ENCODE measurements at places on chromosomes 11 and 22.

GRCh38 chr22:25488244-25489020 is 76.0 kb upstream of the GRK3 start:
- DNase-seq: peak; percentile 71

GRCh38 chr11:35330931-35331330 is 88.4 kb downstream of the SLC1A2 start:
- DNase-seq: no peak

- DNase-seq: no peak
Observed at GRCh38 chr11:10076458-10077141, 217.4 kb downstream of the SBF2 start.

DNA sequence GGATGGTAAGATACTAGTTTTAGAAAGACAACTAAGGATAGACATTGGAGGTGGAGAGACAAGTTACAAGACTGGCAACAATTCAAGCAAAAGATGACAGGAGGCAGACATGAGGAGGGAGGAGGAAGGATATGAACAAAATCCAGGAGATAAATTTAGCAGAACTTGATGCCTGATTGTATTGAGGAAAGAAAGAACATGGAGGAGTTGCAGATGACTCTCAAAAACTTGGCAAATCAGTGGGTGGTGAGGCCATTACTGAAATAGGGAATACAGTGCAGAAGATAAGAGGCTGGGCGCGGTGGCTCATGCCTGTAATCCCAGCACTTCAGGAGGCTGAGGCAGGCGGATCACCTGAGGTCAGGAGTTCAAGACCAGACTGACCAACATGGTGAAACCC is 2.7 kb upstream of the UPB1 start:
- DNase-seq: no peak

DNA sequence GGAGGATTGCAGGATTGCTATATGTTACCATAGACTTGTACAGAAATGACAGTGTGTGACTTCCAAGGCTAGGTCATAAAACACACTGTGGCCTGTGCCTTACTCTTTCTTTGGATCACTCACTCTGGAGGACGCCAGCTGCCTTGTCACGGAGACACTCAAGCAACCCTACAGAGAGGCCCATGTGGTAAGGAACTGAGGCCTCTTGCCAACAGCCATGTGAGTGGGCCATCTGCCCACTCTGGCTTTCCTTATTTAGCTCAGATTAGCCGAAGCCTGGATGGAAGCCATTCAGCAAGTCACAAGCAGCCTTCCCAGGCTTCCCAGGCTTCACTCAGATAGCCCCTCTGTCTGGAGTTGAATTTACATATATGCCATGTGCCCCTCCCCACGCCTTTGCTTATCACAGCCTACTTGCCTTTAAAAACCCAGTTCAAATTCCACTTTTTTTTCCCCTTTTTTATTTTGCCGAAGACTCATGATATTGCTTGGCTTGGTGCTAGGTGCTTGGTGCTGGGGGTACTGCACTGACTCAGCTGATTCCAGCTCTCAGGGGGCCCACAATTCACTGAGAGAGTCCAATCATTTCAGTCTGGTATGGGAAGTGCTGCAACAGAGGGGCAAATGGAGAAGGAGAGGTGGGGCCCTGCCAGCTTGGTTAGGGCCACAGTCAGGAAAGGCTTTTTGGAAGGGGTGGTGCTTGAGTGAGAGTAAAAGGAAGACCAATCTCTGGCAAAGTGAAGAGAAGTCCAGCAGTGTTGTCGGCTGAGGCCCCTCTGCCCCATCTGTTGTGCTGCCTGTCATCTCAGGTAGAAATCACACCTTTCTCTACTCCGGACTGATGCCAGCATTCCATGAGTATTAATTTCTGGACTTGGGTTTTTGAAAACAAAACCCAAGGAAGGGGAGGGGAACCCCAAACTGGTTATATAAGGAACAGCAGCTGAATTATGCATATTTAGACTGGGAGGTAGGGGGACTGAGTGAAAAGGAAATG is 14.5 kb upstream of the P4HA3 start:
- peak; percentile 35 for DNase-seq

DNA sequence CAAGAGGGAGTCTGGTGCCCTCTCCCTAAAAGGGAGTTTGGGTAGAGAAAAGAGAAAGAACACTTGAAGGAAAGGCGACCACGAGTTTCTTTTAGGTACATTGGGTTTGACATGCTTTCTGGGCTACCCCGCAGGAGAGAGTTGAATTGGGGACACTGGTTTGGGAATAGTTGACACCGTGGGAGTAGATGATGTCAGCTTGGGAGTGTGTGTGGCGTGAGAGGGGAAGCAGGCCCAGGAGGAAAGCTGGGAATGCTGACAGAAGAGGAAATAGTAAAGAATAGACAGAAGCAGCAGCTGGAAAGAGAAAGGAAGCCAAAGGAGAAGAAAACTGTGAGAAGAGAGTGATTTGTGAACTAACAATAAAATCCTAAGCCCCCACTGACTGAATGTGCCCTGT is 442.9 kb downstream of the DYNC2H1 start:
- no peak for DNase-seq

- DNase-seq: no peak
Observed at GRCh38 chr11:86143087-86144030, 74.5 kb upstream of the PICALM start.

GRCh38 chr11:130434521-130435223 is 6.3 kb upstream of the ADAMTS8 start:
- peak; percentile 84 for DNase-seq

DNA sequence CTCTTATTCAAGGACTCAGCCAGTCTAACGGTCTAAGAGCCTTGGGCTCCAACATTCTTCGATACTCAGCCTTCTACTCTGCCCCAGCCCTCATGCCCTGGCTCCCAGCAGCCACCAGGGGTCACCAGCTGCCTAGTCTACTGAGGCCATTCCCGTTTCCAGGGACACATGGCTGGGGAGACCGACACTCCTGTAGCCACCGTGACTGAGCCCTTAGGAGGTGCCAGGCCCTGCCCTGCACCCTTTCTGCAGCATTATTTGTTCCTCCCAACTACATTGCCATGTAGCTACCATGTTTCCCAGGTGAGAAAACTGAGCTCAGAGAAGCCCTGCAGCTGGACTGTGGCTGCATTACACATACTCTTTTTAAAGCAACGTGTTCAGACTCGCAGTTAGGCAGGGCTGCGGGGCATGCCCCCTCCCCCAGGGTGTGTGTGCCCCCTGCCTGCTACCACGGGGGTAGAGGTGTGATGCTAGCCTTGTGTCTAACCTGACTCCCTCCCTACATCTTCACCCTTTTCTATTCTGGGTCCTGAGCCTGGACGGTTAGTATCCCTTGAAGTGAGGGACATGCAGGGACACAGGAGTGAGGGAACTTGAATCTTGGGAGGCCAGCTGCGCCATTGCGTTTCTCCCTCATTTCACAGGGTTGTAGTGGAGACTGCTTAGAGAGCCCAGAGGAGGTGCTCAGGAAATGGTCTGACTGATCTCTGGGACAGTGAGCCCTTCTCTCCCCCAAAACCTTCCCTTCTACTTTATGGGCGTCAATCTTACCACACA is 17.5 kb downstream of the ATG16L2 start:
- DNase-seq: peak; percentile 82

DNA sequence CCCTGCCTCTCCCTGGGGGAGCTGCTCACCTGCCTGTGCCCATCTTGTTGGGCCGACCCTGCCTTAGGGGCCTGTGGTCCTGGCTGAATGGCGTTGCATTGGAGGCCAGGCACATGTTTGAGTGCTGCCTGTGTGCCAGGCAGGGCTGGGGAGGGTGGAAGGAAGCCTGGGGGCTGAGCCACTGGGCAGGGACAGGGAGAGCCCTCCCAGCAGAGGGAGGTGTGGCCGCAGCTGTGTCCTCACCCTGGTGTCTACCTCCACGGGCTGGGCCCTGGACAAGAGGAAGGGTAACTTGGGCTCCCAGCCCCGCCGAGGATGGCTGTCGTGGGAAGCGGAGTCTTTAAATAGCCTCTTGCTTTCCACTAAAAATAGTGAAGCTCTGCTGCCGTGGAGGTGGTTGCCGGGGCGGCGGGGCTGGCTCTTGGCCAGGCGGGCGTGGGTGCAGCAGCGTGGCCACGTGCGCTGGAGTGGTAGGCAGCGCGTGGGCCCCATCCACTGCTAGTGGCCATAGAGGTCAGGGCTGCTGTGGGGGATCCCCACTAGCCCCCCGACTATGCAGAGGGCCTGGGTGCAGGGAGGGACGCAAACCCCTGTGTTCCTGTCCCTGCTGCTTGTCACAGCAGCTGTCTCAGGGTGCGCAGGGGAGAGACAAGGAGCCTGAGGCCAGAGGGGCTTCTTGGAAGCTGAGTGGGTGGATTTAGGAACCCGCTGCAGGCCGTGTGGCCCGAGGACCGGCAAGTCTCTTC is 6.2 kb downstream of the ZDHHC8 start:
- DNase-seq: no peak

GRCh38 chr11:121437018-121437685 is 15.0 kb upstream of the SORL1 start:
- no peak for DNase-seq

GRCh38 chr11:1167751-1168231 is 10.0 kb downstream of the MUC5AC start:
- no peak for DNase-seq

GRCh38 chr22:19763458-19764298 is 3.1 kb downstream of the TBX1 start:
- no peak for DNase-seq

- no peak for DNase-seq
Observed at GRCh38 chr11:105162506-105162905, 22.9 kb upstream of the CARD18 start.

GRCh38 chr11:100612766-100613165 is 74.3 kb upstream of the ARHGAP42 start:
- DNase-seq: no peak

- DNase-seq: peak; percentile 44
Observed at GRCh38 chr11:38460896-38461295, 1862.9 kb upstream of the RAG2 start.

GRCh38 chr11:15670520-15671070 is 555.9 kb downstream of the INSC start:
- peak; percentile 51 for DNase-seq

DNA sequence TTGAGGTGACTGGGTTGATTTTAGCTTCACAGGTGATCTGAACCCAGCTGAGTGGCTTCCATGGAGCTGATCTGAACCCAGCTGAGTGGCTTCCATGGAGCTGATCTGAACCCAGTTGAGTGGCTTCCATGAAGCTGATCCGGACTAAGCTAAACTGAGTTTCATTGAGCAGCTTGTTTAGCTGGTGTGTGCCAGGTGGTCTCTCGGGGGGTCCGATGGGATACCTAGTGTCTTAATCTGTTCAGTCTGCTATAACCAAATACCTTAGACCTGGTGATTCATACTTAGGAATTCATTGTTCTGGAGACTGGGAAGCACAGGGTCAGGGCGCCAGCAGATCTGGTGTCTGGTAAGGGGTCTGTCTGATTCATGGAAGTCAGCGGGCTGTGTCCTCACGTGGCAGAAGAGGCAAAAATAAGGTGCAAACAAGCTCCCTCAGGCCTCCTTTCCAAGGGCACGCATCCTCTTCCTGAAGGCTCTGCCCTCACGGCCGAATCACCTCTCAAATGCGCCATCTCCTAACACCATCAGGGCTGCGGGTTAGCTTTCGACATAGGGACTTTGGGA is 52.5 kb upstream of the KCNQ1OT1 start:
- peak; percentile 18 for DNase-seq

- DNase-seq: no peak
Observed at GRCh38 chr22:49317369-49317768, 510.3 kb downstream of the BRD1 start.

- no peak for DNase-seq
Observed at GRCh38 chr11:110573411-110573810, 138.8 kb downstream of the ARHGAP20 start.

DNA sequence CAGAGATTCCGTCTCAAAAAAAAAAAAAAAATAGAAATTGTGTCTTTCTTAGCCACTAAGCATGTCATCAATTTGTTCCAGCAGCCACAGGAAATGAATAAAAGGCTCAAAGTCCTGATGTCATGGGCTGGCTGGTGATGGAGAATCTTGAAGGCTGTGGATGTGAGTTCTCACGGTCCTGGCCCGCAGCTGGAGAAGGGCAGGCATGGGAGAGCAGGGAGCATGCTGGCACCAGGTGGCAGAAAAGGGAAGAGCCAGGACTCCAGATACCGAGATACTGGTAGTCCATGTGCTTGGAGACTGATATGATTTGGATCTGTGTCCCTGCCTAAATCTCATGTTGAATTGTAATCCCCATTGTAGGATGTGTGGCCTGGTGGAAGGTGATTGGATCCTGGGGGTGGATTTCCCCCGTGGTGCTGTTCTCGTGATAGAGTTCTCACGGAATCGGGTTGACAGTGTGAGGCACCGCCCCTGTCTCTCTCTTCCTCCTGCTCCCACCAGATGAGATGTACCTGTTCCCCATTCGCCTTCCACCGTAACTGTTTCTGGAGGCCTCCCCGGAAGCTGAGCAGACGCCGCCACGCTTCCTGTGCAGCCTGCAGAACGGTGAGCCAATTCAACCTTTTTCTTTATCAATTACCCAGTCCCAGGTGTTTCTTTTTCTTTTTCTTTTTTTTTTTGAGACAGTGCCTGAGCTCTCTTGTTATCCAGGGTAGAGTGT is 18.1 kb downstream of the MRGPRD start:
- DNase-seq: no peak

GRCh38 chr11:1125803-1126202 is 31.9 kb upstream of the MUC5AC start:
- DNase-seq: no peak

DNA sequence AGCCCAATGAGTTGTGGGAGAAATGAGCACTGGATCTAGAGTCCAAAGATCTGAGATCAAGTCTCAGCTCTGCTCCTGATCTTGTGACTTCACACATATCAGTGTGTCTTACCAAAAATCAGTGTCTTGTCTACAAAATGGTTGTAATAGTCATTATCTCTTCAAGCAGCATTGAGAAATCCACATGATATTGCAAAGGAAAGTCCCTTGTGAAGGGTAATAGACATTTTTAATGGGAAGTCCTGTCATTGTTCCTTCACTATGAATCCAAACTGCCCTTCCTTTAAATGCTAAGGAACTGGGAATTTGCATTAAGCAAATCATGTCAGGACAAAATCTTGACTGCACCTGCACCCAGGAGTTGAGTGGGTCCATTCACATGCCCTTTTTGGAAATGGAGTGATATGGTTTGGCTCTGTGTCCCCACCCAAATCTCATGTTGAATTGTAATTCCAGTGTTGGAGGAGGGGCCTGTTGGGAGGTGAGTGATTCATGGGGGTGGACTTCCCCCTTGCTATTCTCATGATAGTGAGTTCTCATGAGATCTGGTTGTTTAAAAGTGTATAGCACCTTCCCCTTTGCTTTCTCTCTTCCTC is 51.1 kb downstream of the COMMD9 start:
- DNase-seq: no peak

GRCh38 chr11:75263944-75264349 is 23.4 kb downstream of the TPBGL start:
- peak; percentile 42 for DNase-seq

GRCh38 chr11:64854534-64855502 is 10.4 kb upstream of the CDC42BPG start:
- peak; percentile 94 for DNase-seq

Data from mesenchymal stem cell (in vitro differentiated cells and primary cell).